ENCODE measurements at places on chromosomes 16 and 17.
A peak's percentile ranks its signal among the peaks of the same experiment; 100 is the strongest.

GRCh38 chr17:74994440-74994839 is 7.0 kb downstream of the CDR2L start:
- DNase-seq, result no peak

- DNase-seq, result no peak
Measured at GRCh38 chr16:11501632-11502031, 85.1 kb downstream of the LITAF start.

DNA sequence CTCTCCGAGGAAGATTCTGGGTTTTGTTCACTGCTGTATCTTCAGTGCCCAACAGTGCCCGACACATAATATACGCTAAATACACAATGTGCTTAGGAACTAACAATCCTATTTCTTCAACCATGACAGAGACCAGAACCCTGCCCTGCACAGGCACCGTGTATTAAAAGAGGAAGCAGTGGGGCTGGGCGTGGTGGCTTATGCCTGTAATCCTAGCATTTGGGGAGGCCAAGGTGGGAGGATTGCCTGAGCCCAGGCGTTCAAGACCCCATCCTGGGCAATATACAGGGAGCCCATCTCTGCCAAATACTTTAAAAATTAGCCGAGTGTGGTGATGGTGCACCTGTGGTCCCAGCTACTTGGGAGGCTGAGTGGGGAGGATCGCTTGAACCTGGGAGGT is 19.3 kb downstream of the ARL2BP start:
- no peak for DNase-seq

- DNase-seq, result peak; percentile 87
Measured at GRCh38 chr17:74744714-74745547, 3.5 kb upstream of the NHERF1 start.

GRCh38 chr17:49866882-49867413 is 19.1 kb upstream of the TAC4 start:
- DNase-seq, result no peak

Data from Karpas-422 (cell line).